ENCODE measurements at places on chromosomes 3 and 15.

- DNase-seq = no peak
Measured at GRCh38 chr3:77232557-77232956, 192.7 kb downstream of the ROBO2 start.

GRCh38 chr3:166433060-166433459 lies 595.8 kb upstream of the BCHE start:
- DNase-seq = no peak

- no peak for DNase-seq
Measured at GRCh38 chr15:80577552-80578205, 117.4 kb upstream of the ABHD17C start.

DNA sequence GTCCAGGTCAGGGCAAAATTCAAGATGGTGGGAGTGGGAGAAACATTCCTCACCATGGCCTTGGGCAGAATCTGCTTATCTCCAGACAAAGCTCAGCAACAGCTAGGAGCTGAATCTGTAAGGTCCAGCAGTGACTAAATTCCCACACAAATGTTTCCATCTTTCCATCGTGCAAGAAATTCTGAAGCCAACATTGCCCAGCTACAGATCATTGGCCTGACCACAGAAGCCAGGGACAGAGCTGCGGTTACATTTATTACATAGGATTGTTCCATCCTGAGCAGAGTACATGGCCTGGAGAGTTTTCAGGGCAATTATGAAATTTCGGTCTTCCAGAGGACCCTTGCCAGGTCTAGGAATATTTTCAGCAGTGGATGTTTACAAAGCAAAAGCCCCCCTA lies 100.3 kb downstream of the LIPC start:
- no peak for DNase-seq

DNA sequence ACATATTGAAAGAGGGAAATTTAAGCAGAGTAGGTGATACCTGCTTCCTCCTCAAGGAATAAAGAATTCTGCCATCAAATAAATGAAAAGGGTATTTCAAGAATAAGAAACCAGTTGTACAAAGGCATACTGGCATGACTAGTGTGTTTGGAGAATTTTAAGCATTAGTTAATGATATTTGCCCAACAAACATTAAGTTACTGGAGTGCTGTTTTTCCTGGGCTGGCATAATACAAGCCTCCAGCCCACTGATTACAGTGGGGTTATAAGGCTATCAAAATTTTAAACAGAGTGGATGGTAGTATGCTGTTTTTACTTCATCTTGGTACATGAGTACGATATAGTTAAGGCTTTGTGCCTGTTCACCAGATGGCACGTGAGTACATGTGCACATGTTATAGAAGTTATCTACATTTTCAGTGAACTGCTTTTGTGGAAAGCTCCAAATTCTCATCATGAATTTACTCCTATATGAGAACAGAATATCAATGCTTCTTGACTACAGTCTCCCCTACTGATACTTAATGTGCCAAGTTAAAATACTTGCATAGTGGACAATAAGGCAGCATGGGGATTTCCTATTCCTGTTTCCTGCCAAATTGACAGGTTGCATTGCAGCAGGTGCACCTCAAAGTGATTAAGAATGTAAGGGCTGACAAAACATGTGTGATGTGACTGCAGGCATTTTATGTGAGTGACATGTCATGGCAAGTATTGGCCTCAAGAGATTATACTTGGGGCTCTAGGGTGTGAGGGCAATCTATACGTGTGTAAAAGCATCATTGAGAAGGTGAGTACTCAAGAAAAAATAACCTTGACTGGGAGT lies 14.9 kb downstream of the NAALADL2 start:
- no peak for DNase-seq

DNA sequence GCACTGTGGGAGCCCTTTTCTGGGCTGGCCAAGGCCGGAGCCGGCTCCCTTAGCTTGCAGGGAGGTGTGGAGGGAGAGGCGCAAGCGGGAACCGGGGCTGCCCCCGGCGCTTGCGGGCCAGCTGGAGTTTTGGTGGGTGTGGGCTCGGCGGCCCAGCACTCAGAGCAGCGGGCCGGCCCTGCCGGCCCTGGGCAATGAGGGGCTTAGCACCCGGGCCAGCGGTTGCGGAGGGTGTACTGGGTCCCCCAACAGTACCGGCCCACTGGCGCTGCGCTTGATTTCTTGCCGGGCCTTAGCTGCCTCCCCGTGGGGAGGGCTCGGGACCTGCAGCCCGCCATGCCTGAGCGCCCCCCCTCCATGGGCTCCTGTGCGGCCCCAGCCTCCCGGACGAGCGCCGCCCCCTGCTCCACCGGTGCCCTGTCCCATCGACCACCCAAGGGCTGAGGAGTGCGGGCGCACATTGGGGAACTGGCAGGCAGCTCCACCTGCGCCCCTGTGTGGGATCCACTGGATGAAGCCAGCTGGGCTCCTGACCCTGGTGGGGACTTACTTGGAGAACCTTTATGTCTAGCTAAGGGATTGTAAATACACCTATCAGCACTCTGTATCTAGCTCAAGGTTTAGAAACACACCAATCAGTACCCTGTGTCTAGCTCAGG lies 707.7 kb downstream of the GRM7 start:
- no peak for DNase-seq
